ENCODE measurements at places on chromosomes 3 and 15. TPM values are rescaled to one million over a fixed set of nuclear protein-coding genes. Genes with fewer than 3 reads are reported as not detected.

- H3K4me1 ChIP-seq = no peaks in the 10 kb centered on the region
- no peak overlapping the region for H3K4me3 ChIP-seq
- no peak overlapping the region for H3K27ac ChIP-seq
- no peak for DNase-seq
These were observed 23.9 kb upstream of the TRA2B start for GRCh38 chr3:185961675-185962232.

The BCL2A1 gene
- total RNA-seq = 2.1 TPM

- peak overlapping the region; percentile 37 for H3K4me3 ChIP-seq
- peaks cover 9% of the 10 kb centered on the region for H3K4me1 ChIP-seq
- peaks cover 11% of the 10 kb centered on the region for H3K27me3 ChIP-seq
- peaks cover 40% of the 10 kb centered on the region for H3K36me3 ChIP-seq
- H3K27ac ChIP-seq = no peak overlapping the region
These were observed 40.9 kb downstream of the SEMA3G start for GRCh38 chr3:52403955-52404354.

DNA sequence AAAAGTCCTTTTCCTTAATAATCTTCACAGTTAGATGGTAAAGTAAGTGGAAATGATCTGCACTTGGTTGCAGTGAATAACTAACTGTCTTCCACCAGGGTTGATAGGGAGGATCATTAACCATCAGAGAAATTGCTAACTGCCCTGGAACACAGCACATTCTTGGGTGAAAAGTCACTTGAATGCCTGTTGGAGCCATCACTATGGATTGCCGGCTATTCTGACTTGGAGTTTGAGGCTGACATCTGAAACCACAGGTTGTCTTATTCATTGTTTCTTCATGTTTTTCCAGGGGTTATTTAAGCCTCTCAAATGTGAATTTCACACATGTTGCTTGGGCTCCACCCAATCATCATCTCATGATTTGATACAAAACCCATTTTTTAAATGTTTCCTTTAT is 901.4 kb downstream of the MCTP2 start:
- no peak overlapping the region for H3K4me3 ChIP-seq
- H3K4me1 ChIP-seq = peaks cover 17% of the 10 kb centered on the region
- DNase-seq = no peak
- H3K27ac ChIP-seq = no peak overlapping the region
- no peaks in the 10 kb centered on the region for H3K36me3 ChIP-seq
- peaks cover 1% of the 10 kb centered on the region for H3K27me3 ChIP-seq

The RARB gene
- total RNA-seq = not detected

DNA sequence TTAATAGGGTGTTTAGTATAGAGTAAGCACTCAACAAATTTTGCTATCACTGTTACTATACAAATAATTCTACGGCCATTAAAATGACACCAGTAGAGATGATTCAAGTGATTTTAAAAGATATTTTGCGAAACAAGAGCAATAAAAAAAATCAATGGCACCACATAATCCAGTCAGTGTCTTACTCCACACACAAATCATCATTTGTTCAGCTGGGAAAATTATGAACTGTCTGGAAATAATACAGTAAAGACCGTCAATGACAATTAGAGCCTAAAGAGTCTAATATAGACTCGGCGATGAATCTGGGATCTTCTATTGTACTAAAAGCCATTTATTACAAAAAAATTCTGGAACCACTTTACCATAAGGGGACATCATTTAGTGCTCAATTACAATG is 270.5 kb downstream of the ARRDC4 start:
- no peak overlapping the region for H3K4me3 ChIP-seq
- H3K27ac ChIP-seq = no peak overlapping the region
- H3K27me3 ChIP-seq = peaks cover 2% of the 10 kb centered on the region
- no peaks in the 10 kb centered on the region for H3K36me3 ChIP-seq
- H3K4me1 ChIP-seq = peaks cover 9% of the 10 kb centered on the region
- no peak for DNase-seq

- H3K27me3 ChIP-seq = no peaks in the 10 kb centered on the region
- H3K4me3 ChIP-seq = no peak overlapping the region
- peaks cover 2% of the 10 kb centered on the region for H3K36me3 ChIP-seq
- no peak overlapping the region for H3K27ac ChIP-seq
- no peak for DNase-seq
These were observed 59.3 kb downstream of the IL16 start for GRCh38 chr15:81255958-81256320.

The TUSC7 gene
- total RNA-seq = not detected

DNA sequence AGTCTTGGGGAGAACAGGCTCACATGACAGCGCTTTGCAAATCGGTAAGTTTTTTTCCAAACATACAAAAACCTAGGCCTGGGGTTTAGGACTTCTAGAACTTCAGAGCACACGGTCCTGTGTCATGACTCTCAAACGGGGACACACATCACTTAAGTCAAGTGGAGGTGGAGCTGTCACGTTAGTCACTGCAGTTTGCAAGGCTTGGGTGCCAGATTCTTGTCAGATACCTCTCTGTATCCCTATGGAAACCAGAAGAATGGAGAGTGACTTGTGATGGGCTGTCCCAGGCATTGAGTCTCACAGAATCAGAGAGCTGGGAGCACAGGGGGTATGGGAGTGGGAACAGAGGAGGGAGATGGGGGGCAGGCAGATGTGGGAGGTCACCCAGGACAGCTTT is 64.8 kb downstream of the DUT start:
- H3K27ac ChIP-seq = no peak overlapping the region
- peaks cover 5% of the 10 kb centered on the region for H3K4me1 ChIP-seq
- DNase-seq = no peak
- no peaks in the 10 kb centered on the region for H3K27me3 ChIP-seq

- H3K27ac ChIP-seq = no peak overlapping the region
- no peaks in the 10 kb centered on the region for H3K4me1 ChIP-seq
- H3K36me3 ChIP-seq = no peaks in the 10 kb centered on the region
- no peak for DNase-seq
- peaks cover 1% of the 10 kb centered on the region for H3K27me3 ChIP-seq
These were observed 223.3 kb downstream of the P3H2 start for GRCh38 chr3:189897406-189897805.

DNA sequence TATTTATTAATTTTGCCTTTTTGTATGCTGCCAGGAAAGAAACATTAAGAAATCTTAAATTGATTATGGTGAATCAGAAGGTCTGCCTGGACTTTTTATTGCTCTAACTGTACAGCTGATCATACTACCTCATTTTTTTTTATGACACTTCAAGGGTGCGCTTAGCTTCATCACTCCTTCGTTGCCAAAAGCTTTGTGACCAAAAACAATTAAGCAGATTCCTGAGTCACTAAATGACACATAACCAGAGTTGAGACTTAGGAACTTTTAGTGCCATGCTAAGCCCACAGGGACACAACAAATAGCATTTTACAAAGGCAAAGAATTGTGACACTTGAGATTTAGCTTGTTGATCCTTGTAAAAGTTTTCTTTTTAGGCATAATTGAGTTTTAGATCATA is 4.9 kb downstream of the ADIPOQ start:
- no peak overlapping the region for H3K27ac ChIP-seq
- peaks cover 13% of the 10 kb centered on the region for H3K4me1 ChIP-seq

GRCh38 chr3:78825858-78826215 is 942.0 kb downstream of the ROBO1 start:
- H3K4me3 ChIP-seq = no peak overlapping the region
- H3K27ac ChIP-seq = no peak overlapping the region
- H3K27me3 ChIP-seq = peaks cover 6% of the 10 kb centered on the region
- peaks cover 4% of the 10 kb centered on the region for H3K36me3 ChIP-seq

DNA sequence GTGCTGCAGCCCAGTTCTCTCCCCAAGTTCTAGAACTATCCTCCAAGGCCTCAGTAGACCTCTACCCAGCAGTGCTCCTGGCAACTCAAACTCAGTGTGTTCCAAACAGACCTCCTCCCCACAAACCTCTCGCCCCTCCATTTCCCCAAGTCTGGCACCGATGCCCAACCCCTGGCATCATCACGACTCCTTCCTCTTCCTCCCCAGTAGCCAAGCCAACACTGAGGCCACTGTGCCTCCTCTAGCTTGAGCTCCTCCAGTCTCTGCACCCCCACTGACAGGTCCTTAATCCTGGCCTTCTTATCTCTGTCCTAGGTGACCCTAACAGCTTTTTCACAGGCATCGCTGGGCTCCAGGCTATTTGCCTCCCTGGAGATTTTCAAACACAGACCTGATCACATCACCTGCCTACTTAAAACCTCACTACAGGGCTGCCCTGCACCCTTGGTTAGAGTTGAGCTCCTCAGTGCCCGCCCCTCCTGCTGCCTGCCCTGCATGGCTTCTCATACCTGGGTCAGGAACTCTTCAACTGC is 6.8 kb downstream of the ARPIN start:
- peaks cover 5% of the 10 kb centered on the region for H3K4me1 ChIP-seq
- no peak overlapping the region for H3K27ac ChIP-seq
- peaks cover 2% of the 10 kb centered on the region for H3K27me3 ChIP-seq

- H3K36me3 ChIP-seq = peaks cover 10% of the 10 kb centered on the region
- no peak overlapping the region for H3K27ac ChIP-seq
- H3K27me3 ChIP-seq = peaks cover 1% of the 10 kb centered on the region
- DNase-seq = no peak
- H3K4me1 ChIP-seq = peaks cover 18% of the 10 kb centered on the region
These were observed 59.9 kb downstream of the ADAM10 start for GRCh38 chr15:58689646-58690045.

Measured in endothelial cell (in vitro differentiated cells).